ENCODE measurements at places on chromosomes 5 and 9.

DNA sequence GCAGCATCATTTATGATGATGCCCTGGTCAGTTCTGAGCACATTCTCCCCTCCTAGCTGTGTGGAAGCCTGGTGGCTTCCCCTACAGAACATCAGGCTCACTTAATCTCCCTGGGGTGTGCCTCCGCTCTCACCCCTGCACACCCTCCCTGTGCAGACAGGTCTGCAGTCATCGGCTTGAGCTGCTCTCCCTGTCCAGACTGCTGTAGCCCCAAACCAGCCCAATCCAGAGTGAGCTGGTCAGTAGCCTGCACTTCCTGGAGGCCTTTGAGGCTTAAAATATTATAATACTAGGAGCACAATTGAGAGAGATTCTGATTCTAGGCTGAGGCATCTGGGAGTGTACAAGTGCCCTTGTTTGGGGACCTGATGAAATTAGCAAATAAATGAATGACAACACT, 60.2 kb downstream of the PPARGC1B start:
- DNase-seq = no peak

- DNase-seq = no peak
These were observed 141.7 kb downstream of the DCP2 start for GRCh38 chr5:113118298-113118697.

DNA sequence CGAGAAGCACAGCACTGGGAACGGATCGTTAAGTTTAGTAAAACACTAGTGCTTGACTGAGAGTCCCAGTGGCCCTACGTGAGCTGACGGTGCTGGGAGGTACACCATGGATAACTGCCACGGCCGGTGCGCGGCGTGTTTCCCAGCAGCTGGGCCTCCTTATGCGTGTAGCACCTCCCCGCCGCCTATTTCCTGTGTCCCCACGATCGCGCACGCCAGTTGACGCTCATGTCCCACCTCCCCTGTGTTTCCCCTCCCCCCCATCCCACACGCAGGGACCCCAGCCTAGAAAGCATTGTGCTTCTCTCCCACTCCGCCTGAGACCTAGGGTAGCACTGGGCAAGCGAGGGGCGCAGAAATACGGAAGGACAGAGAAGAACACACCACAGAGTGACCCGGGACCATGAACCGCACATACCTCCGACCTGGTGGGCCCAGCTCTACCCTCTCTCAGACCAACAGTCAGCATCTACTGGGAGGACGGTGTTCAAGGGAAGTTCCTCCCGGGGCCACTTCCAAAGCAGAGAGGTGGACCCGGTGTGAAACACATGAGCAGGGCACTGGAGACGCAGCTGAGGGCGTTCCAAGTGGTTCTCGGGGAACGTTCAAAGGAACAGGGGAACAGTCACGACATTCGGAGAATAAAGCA, 45.6 kb downstream of the DBH start:
- DNase-seq = no peak

- DNase-seq = no peak
These were observed 226.0 kb downstream of the MPDZ start for GRCh38 chr9:13053504-13053903.

- no peak for DNase-seq
These were observed 36.5 kb upstream of the SLC9A3 start for GRCh38 chr5:560792-561166.

- no peak for DNase-seq
These were observed 397.1 kb downstream of the MAN2A1 start for GRCh38 chr5:110086658-110087388.

DNA sequence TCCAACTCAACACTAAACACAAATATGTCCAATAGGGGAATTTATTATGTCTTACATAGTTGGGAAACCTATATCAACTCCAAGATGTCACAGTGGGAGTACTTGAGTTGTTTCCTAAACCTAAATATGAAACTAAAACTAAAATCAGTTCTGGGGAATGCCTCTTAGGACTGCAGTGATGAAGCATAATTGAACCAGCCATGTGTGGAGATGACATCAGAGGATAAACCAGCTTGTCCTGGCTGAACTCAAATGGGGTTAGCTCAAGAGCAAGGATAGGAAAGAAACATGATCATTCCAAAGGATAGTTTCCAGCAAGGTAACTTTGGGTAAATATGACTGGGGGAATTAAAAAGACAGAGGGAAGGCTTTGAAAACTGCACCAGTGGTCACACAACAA, 88.9 kb upstream of the PLPPR1 start:
- no peak for DNase-seq

- DNase-seq = no peak
These were observed 64.0 kb upstream of the ERBIN start for GRCh38 chr5:65862384-65862783.

DNA sequence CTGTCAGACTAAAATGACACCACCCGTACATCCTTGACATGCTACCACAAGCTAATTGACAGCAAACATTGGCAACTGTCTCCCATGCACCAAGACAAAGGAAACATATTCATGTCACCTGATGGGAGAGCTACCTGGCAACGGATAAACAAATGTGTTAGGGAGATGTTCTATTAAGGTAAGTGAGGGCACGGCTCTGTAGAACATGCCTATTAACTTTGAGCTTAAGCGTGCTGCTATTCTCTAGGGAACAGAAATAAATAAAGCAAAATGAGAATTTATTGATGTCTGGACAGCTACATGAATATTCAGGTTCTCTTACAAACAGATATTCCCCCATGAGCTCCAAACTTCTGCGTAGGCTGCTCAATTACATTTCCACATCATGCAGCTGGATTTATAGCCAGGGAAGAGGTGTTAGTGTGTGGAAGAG, 361.4 kb upstream of the RFX3 start:
- no peak for DNase-seq

- DNase-seq = no peak
These were observed 5.3 kb upstream of the RXRA start for GRCh38 chr9:134320868-134321471.

GRCh38 chr5:59617186-59617771, 276.2 kb downstream of the PDE4D start:
- no peak for DNase-seq
